Activated T-helper 9 cell treated with anti-CD3 and anti-CD28 coated beads, Interleukin-2, amount 50 U/mL, for 16 hours (primary cell): ENCODE measurements at places on chromosomes 3 and 15.

DNA sequence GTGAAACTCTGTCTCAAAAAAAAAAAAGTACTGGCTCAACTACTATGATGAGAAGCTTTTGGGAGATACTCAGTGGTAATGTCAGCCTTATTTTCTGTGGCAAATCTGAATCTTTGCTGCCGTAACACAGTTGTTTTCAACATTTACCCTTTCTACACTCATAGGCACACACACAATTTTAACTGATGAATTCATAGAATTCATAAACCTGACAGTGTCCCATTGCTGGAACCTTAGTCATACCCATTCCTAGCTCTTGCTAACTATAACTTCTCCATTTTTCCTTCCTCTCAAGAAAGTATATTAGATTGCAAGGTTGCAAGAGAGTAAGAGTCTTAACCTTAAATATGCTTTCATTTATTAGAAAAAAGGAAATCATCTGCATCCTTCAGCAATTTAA, 496.6 kb downstream of the FHIT start:
- DNase-seq, result no peak

DNA sequence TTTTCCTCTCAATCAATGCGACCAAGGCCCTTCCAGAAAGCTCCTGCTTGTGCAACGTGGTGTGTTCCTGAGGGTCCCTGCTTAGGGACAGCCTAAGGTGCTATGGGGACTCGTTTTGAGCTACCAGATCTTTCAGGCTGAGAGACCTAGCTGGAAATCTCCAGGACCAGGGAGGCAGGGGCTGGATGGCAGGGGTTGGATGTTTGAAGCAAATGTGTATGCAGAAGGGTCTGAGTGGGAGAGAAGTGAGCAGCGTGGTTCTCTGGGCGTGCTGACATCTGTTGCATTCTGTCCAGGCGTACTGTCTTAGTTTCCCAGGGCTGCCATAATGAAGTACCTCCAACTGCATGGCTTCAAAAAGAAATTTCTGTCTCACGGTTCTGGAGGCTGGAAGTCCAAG, 31.7 kb upstream of the SLCO2A1 start:
- DNase-seq, result no peak

DNA sequence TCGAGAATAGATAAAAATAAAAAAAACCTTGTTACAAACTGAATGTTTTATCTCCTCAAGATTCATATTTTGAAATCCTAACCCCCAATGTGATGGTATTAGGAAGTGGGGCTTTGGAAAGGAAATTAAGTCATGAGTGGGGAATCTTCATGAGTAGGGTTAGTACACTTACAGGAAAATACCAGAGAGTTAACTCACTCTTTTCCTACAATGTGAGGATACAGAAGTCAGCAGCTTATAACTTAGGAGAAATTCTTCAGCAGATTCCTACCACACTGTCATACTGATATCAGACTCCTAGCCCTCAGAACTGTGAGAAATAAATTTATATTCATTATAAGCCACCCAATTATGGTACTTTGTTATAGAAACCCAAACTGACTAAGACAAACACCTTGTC, 453.1 kb downstream of the GBE1 start:
- no peak for DNase-seq

DNA sequence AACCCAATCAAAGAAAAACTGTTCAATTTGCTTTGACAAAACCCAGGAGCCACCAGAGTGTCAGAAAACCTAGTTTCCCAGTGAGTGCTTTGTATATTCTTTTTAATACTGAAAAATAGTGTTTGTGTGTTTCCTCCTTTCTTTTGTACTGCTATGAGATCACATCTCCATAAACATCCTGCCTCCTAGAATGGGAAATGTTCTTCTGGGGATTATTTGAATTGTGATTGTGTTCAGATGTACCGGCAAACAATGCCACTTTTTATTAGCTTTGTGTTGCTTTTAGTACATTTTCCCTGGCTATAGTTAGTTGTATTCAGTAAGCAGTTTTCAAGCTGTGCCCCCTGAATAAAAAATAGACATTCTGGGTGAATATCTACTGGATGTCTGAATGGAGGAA, 148.0 kb upstream of the NR2E3 start:
- DNase-seq, result no peak

- DNase-seq, result no peak
Observed at GRCh38 chr15:62464705-62465104, 299.6 kb upstream of the C2CD4B start.

DNA sequence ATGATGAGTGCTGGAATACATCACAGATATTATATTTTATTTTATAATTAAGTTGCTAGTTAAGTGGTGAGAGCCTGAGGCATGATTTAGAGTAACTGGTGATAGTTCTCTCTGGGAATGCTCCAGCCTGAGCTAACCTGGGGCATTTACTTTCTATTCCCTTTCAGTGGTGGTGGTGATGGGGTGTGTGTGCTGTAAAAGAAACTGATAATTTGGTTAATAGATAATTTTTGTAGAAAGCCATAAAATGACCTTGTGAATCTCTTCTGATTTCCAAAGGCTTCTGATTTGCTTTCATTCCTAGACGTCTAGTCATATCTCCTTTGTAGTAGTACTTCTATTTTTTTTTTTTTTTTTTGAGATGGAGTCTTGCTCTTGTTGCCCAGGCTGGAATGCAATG, 46.8 kb upstream of the DPPA4 start:
- no peak for DNase-seq

DNA sequence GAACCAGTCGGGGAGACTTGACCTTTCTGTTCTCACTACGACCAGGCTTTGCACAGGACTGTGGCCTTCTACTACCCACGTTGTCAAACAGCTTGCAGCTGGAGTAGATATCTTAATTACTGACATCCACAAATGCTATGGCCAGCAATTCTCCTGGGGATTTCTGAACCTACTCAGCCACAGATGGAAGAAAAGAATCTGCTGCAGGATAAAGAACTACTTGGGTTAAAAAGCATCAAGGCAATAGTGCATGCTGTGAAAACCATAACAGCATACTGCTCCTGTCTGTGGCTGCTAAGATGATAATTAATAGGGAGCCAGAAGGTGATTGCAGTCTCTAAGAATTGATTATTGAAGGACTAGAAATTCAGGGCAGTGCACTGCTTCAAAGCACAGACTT, 859.2 kb upstream of the SEMA6D start:
- no peak for DNase-seq
